Omental fat pad (tissue), 4 donors: ENCODE measurements at places on chromosomes 7 and 10.

DNA sequence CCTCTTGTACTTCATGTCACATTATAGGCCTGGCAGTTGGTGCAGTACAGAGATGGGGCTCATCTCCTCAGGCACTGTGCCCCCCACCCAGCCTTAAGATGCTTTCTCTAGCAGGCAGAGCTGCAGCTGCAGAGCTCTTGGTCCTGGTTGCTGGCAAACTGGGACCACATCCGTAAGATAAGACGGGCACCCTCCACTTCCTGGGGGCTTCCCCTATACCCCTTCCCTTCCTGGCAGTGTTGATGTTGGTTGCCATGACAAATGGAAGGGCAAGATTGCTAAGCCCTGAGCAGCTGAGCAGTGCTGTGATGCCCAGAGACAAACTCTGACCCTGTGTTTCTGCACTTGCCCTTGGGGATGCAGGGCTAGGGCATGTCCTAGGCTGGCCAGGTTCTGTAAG, 103.4 kb upstream of the ANLN start:
- no peak for DNase-seq

- DNase-seq = no peak
Observed at GRCh38 chr7:96870185-96870584, 135.2 kb upstream of the DLX6 start.

- no peak for DNase-seq
Observed at GRCh38 chr10:86387178-86387794, 20.7 kb upstream of the GRID1 start.

- DNase-seq = no peak
Observed at GRCh38 chr7:47317487-47317886, 264.4 kb downstream of the TNS3 start.

- DNase-seq = no peak
Observed at GRCh38 chr10:100896876-100897461, 15.8 kb upstream of the SLF2 start.

- no peak for DNase-seq
Observed at GRCh38 chr7:16431646-16432424, 10.5 kb upstream of the CRPPA start.

DNA sequence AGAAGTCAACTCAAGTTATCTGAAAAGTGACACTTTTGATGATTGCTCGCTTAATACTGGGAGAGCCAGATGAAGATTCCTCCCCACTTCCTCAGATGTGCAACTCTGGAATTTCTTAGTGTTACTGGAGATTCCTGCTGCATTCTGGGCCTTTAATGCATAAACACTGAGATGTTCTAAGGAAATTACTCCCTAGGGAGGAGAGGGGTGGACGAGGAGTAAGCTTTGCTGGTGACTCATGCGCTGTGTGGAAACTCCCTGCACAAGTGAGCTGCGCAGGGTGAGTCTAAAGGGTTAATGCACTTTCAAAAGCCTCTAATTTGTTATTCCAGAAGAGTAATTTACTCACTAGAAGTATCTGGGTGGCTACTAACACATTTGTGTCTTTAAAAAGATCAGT, 46.3 kb downstream of the EGFR start:
- DNase-seq = no peak

DNA sequence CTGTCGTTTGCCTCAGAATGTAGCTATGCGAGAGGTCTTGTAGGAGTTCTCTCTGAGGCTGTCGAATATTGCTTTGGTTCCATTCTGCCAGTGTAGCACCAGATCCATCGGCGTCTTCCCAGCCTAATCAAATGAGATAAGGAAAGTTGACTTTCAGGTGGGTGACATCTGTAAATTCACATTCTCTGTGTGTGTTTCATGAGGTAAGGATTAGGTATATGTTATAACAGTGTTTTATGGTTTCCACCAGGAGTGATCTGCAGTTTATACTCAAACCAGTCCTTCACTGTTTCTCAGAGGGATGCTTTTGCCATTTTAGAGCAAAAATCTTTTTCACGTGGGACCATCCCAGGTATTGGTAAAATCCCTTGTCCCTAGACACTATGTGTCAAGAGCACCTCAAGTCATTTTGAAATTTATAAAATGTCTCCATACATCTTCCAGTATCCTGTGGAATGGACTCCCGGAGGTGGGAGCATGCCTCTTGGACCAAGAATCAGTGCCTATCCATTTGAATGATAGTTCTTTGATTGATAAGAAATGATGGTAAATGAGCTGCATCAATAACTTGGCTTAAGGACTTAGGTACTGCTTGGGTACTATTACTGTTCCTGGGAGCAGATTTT, 7.9 kb downstream of the ANKRD1 start:
- no peak for DNase-seq

DNA sequence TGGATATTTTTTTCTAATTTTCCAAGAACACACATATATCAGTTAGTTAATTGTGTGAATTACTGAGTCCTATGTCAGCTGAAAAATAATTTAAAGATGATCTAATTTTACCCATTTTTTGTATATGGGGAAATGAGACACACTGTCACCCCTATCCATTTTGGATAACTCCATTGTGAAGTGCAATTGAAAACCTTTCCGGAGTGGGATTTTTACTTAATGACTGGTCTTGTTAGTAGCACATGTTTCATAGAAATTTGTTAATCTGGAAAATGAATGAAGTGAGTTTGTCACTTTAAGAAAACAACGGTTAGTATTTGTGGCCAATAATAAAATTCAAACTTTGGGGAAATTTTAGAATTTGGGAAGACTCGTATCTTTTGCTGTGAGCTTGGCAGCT, 2.0 kb downstream of the GARS1 start:
- no peak for DNase-seq

GRCh38 chr7:157977717-157978496, 609.7 kb downstream of the PTPRN2 start:
- DNase-seq = peak; percentile 5

GRCh38 chr10:92690211-92690914, 608 bp downstream of the HHEX start:
- DNase-seq = no peak

- no peak for DNase-seq
Observed at GRCh38 chr7:15915686-15916293, 229.3 kb upstream of the MEOX2 start.

- DNase-seq = no peak
Observed at GRCh38 chr10:114902151-114902550, 35.8 kb upstream of the TRUB1 start.

GRCh38 chr10:69786791-69787190, 14.9 kb upstream of the COL13A1 start:
- no peak for DNase-seq

- DNase-seq = no peak
Observed at GRCh38 chr10:84371944-84372343, 43.6 kb downstream of the CCSER2 start.

DNA sequence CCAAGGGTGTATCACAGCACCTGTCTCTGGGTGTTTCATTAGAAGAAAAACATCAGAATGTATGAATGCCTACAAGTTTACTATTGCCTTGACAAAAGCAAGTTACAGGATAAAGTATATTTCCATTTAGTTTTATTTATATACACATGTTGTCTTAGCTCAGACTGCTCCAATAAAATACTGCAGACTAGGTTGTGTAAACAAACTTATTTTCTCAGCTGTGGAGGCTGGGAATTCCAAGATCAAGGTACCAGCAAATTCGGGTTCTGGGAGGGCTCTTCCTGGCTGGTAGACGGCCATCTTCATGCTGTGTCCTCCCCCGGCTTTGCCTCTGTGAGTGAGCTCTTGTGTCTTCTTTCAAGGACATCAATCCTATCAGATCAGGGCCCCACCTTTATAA, 77.1 kb upstream of the UNC5B start:
- DNase-seq = no peak

- DNase-seq = no peak
Observed at GRCh38 chr10:47336387-47337134, 11.6 kb upstream of the RBP3 start.

GRCh38 chr7:136527554-136527953, 340.9 kb upstream of the CHRM2 start:
- no peak for DNase-seq

DNA sequence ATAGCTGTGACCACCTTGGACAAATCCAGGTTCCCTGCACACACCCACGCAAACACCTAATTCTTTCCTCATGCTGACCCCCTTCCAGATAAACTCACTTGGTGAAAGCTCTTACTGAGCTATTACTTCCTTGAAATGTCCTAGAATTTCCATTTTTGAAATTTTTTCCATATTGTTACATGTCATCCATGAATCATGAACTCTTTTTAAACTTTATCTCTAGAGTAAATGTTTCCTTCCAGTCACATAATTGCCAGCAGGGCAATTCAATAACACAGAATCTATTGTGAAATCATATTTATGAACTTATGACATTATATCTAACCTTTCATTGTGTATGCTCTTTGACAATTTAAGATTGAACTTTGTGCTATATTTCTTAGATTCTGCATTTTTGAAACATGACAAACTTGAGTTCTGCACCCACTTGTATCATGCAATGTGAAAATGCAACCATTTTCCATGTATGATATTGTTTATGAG, 26.8 kb upstream of the FGL2 start:
- no peak for DNase-seq

DNA sequence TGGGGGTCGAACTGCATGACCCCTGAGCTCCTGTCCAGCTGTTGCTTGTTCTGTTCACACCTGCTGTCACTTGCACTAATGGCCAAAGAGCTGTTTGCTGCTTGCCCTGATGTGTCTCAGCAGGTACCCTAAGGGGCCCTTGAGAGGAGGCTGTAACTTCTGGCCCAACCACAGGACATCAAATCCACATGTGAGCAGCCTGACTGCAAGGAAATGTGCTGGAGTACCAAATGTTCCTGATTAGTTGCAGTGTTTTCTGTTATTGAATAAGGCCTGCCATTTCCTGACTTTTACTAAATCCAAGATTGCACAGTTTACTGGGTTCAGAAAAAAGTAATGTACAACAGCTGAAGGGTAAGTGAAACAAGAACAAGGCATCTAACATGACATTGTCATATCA, 91.7 kb upstream of the IL6 start:
- no peak for DNase-seq

DNA sequence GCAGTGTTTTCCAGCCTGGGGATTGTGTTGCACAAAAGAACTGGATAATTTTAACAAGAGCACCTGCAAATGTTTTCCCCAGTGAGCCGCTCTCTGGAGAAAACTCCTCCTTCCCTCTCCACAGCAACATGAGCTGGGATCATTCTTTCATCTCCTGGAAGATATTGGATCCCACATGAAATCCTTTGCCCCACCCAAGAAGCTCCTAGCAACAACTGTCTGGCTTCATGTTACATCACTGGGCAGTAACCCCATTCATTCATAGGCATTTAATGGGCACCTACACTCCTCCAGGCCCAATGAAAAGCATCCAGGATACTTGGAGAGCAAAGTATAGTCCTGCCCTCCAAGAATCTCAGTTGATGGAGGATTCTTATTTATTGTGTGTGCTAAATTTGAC, 27.2 kb downstream of the LSM5 start:
- DNase-seq = no peak

DNA sequence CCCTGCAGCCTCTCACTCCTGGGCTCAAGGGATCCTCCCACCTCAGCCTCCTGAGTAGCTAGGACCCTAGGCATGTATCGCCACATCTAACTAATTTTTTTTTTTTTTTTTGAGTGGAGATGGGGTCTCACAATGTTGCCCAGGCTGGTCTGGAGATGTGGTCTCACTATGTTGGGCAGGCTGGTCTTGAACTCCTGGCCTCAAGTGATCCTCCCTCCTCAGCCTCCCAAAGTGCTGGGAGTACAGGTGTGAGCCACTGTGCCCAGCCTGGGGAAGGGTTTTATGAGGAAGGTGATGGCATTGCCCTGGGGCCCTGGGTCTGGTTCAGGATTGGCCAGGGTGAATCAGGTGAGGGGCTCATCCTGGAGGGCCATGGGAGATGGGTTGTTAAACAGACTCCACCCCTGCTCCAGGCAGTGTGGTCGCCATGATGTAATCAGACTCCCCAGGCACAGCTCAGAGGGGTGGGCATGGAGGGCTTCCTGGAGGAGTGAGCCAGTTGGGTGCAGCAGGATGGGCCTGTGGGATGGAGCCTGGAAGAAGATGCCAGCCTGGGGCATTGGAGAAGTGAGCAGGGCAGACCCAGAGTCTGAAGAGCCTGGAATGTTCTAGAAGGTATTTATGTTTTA, 82.7 kb downstream of the MYL10 start:
- DNase-seq = no peak

GRCh38 chr10:69714572-69714971, 84.5 kb downstream of the FAM241B start:
- DNase-seq = no peak

GRCh38 chr10:99768556-99768955, 13.9 kb upstream of the ABCC2 start:
- DNase-seq = no peak

DNA sequence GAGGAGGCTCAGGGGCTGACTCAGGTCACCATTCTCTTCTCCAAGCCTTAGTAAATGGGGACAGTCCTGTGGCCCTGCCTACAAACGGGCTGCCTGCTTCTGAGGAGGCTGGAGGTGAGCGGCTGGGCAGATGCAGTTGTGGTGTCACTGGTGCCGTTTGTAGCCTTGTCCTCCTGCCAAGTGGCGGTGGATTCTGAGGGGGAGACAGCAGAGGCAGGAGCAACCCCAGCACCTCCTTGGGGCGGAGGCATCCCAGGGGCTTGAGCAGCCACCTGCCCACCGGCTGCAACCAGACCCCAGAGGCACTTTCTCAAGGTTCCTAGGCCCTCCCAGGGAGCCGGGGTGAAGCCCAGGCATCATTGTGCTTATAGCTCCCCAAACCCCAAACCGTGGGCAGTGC, 112.5 kb downstream of the ZMIZ1 start:
- no peak for DNase-seq

DNA sequence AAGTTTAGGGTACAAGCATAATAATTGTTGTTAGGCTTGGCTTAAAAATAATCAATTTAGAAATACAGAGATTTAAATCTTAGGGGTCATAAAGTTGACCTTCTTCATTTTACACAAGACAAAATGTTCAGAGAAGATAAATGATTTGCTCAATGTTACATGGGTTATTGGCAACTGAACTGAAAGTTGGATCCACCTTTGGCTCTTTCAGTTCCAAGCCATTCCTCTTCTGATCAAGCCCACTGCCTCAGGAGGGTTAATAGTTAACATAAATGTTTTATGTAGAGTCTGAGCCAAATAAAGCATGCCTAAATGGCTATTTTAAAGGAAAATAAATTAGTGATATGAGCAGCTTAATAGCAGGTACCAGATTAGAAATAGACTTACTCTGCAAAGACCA, 79.1 kb upstream of the RHOBTB1 start:
- DNase-seq = no peak
